ENCODE measurements at places on chromosomes 13 and 19.

DNA sequence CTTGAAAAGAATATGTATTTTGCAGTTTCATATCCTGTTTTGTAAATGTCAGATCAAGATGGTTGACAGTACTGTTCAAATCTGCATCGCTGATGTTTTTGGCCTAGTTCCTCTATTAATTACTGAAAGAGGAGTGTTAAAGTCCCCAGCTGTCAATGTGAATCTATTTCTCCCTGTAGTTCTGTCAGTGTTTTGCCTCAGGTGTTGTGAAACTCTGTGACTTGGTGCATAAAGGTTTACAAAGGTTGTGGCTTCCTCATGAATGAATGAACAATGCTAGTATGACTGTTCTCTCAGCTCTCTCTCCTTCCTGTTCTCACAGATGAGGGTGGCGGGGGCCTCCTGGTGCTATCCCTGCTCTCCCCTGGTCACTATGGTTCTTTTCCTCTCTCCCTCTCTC is 142.4 kb downstream of the MYCBP2 start:
- no peak for DNase-seq

DNA sequence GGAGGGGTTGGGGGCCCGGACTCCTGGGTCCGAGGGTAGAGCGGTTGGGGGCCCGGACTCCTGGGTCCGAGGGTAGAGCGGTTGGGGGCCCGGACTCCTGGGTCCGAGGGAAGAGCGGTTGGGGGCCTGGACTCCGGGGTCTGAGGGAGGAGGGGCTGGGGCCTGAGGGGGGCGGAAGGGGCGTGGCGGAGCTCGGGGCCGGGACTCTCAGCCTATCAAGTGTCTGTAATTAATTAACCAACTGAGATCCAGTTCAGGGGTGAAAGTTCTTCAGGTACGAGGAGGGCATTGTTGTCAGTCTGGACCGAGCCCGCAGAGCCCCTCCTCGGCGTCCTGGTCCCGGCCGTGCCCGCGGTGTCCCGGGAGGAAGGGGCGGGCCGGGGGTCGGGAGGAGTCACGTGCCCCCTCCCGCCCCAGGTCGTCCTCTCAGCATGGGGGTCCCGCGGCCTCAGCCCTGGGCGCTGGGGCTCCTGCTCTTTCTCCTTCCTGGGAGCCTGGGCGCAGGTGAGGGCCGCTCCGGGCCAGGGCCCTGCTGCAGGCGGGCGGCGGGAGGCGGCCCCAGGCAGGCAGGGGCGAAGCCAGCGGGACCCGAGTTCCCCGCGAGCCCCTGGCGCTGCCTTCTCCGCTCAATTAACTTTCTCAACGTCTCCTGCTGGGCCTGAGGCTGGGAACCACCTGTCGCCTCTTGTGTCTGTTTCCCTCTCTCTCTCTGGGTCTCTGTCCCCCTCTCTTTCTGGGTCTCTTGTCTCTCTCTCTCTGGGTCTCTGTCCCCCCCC is 697 bp downstream of the FCGRT start:
- DNase-seq: no peak

DNA sequence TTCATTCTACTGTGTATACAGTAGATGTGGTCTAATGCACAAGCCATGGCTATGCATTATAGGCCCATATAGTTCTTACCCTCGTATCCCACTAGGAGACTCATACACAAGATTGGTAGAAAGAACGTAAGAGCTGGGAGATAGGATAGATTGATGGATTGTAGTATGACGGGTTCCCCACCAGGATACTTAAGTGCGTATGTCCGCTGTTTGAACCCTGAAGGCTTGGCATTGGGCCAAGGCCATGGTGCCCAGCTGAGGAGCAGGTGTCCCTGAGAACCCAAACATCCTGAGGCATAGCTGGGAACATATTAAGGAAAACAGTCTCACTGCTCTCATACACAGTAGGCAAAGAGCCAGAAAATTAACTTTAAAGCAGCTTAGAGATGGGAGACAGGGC is 617.5 kb upstream of the KLF12 start:
- no peak for DNase-seq

DNA sequence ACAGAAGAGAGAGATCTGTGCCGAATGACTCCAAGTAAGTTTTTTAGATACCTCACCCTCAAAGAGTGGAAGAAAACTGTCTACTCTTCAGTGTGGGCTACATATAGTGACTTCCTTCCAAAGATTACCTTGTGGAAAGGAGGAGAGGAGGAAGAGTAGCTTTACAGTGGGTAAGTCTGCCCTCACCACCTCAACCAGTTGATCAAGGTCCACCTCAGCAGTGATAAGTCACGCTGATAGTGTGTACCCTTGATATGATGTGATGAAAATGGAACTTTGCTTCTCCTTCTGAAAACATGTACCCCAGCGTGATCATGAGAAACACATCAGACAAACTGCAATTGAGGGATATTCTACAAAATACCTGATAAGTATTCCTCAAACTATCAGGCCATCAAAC is 20.6 kb downstream of the KLF5 start:
- DNase-seq: no peak

DNA sequence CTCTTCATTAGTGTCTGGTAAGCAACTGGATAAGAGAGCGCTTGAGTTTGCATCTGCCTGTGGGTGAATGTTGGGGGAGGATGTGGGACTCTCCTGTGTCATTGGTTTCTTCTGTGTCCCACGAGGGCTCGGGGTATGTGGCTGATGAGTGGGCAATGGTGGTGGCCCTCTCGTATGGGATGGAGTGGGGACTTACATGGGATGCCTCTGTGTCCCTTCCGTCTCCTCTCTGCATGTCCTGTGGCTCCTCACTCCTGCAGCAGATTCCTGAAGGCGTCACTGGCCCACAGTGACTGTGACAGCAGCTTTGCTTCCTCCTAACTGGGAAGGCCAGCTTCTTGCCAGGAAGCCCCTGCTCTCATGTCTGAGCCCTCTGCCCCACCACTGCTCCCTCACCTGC is 2.6 kb upstream of the LRP3 start:
- DNase-seq: no peak

DNA sequence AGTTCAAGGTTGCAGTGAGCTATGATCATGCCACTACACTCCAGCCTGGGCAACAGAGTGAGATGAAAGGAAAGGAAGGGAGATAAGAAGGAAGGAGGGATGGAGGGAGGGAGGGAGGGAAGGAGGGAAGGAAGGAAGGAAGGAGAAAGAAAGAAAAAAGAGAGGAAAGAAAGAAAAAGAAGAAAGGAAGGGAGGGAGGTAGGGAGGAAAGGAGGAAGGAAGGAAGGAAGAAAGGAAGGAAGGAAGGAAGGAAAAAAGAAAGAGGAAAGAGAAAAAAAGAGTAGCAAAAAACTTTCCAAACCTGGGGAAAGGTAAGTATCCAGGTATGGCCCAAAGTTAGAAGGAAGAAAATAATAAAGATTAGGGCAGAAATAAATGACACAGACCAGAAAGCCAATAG is 7.1 kb downstream of the ZFP14 start:
- no peak for DNase-seq

DNA sequence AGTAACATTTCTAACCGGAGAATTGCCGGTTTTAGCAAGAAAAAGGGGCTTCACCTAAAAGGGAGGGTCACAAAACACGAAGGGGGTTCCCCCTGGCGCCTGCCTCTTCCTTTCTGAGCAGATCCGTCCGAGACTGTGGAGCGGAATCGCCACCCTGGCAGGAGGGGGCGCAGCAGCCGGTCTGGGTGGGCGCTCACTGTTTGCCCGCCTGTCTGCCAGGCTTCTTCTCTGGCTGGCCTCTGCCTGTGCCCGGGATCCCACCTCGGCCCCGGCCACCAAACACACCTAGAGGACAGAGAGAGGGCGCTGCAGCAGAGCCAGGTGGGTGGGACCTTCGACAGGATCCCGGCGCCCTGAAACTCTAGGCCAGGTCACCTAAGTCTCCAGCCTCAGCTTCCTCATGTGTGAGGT is 15.6 kb downstream of the LSM4 start:
- DNase-seq: peak; percentile 51

DNA sequence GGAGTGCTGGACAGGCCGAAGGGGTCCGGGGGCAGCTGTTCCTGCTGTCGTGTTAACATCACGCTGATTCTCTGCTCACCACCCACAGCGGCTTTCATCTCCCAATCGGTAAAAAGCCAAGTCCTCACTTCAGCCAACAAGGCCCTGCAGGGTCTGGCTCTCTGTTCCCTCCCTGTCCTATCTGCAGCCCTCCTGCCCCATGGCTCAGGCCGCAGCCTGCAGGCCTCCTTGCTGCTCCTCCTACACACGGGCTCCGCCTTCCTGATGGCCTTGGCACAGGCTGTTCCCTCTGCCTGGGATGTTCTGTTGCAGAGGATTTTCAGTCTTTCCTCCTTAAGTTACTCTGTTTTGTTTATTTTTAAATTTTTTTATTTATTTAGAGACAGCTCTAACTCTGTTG is 22.2 kb downstream of the FUZ start:
- DNase-seq: no peak

DNA sequence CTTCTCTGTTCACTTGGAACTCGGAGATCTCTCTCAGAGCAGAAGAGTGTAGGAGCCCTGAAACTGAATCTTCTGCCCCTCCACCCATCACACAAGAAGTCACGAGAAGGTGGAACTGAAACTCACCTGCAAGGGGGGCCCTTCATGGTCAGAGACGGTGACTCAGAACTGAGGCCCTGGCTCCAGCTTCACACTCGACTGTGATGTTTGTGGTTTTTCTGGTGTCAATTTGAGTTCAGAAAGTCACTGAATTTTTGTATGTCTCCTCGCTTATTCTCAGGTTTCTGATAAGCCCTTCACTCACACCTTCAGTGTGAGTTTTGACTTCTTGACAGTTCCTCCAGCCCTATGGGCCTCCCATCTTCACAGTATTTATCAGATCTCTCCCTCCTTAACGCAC is 23.1 kb downstream of the SIGLEC5 start:
- DNase-seq: no peak

DNA sequence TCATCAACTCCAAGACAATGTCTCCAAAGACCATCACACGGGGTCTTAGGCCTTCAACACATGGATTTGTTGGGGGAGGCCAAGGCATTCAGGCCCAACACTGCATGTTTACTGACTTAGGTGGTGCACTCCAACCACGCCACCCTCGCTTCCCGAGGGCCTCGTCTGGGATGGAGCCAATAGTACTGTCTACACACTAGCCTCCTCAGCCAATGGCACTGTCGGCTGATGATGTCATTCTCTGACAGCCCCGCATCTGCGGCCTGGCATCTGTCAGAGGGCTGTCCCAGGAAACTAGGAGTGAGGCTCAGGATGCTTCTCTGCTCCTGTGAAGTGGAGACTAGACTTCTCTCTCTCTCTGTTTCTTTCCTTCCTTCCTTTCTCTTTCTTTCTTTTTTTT is 96.6 kb downstream of the TEX26 start:
- DNase-seq: no peak

DNA sequence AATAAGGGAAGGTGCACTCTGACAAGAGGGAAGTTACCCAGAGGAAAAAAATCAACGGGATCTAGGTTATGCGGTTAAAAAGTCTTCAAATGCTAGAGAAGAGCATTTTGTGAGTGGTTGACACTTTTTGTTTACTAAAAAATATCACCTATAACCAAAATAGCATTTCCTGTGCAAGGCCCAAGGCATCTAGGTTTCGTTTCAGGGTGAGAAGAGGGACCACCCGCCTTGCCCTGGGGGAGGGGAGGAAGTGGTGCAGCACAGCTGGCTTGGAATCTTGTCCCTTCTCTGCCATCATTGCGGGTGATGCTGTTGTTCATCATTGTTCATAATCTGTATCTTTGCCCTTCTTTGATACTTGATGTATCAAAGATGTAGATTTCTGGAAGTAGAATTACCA is 80.6 kb downstream of the NUFIP1 start:
- DNase-seq: no peak

GRCh38 chr19:42521346-42522030 is 6.8 kb downstream of the CEACAM1 start:
- DNase-seq: no peak

GRCh38 chr19:1106841-1107660 is 3.3 kb downstream of the GPX4 start:
- no peak for DNase-seq

DNA sequence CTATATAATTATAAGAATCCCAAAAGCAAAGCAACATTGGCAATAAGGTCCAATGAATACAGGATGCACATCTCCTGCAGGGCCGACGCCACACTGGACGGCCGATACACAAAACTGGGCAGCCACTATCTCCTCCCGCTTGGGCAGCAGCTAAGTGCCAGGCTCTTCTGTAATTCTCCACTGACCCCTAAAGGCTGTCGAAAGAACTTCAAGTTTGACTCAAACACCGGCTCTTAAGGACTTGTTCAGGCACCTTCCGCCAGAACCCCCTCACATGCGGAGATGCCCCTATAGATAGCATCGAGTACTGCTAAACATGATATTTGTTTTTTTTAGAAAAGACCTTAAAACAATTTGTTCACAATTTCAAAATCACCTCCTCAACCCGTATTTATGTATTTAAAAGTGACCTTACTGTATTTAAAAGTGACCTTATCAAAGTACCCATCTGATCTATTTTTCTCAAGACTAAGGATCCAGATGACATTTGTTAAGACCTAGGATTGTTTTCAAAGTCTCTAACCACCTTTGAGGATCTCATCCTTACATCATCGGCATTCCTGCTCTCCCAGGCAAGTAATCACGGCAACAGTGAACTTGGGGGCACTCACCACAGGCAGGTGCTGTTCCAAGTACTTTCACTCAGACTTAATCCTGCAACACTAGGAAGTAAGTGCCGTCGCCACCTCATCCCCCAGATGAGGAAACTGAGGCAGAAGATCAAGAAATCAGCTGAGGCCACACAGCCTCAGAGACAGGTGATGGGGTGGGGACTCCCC is 77.8 kb downstream of the TUBGCP3 start:
- no peak for DNase-seq

- no peak for DNase-seq
These were observed 54.0 kb upstream of the IRS2 start for GRCh38 chr13:109840201-109840892.

DNA sequence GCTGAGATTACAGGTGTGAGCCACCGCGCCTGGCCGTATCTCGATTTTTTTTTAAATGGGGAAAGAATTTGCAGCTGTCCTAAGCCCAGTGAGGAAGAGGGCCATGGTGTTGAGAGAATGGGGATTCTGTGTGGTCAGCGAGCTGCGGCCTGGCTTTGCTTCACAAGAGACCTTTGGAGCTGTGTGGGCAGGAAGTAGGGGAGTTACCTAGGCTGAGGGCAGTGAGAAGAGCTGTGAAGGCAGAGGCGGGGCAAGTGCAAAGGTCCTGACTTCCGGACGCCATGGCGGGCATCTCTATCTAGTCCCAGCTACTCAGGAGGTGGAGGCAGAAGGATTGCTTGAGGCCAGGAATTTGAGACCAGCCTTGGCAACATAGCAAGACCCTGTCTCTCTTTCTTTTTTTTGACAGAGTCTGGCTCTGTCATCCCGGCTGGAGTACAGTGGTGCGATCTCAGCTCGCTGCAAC is 4.9 kb downstream of the AP2A1 start:
- DNase-seq: no peak

DNA sequence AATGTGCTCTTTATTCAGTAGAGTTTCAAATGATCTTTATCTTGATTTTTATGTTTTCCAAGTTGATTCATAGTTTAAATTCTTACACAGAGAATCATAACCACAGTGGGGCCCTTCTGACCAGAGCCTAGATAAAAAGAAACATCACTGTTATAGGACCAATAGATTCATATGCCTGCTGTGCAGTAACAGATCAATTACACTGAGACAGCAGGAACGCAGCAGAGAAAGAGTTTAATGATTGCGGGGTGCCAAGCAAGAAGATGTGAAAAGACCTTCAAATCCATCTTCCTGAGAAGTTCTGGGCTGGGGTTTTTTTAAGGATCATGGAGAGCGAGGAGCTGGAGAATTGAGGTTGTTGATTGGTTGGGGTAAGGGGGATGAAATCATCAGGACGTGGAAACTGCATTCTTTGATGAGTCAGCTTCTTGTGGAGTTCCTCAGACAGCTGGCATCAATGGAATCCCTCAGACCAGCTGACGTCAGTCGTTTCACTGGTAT is 346.6 kb downstream of the TBC1D4 start:
- DNase-seq: no peak

GRCh38 chr13:111382411-111382810 is 62.0 kb downstream of the TEX29 start:
- DNase-seq: no peak
